ENCODE measurements at places on chromosomes 5 and 9.

DNA sequence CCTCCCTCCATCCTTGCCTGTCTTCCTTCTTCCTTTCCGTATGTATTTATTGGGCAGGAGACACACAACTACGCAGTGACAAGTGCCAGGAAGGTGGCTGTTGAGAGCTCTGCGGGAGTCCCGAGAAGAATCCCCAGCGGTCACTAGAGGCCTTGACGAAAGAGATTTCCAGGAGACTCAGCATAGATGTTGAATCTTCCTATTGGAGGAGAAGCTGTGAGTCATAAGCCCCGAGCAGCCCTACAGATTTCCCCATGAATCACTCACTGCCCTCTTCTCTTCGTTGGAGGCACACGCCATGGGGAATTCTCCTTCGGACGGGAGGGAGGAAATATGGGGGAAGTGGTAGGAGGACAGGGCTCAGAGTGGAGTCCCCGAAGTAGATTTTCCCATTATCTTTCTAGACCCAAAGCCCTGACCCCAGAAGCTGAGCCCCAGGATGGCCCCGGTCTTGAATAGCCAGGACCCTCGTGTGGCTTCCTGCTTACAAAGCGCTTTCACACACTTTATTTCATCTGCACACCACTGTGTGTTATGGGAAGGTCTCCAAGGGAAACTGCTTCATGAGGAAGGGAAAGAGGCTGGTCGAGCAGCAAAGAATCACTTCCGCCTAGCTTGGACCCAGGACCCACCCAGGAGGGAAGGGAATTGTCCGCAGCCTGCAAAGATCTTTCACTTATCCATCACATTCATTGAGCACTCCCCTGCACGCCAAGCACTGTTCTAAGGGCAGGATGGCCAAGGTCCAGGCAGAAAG, 12.7 kb downstream of the DUSP1 start:
- no peak for DNase-seq

GRCh38 chr5:156274453-156274852, 52.5 kb upstream of the SGCD start:
- no peak for DNase-seq

- DNase-seq = no peak
Measured at GRCh38 chr5:147140558-147140957, 94.3 kb upstream of the STK32A start.

DNA sequence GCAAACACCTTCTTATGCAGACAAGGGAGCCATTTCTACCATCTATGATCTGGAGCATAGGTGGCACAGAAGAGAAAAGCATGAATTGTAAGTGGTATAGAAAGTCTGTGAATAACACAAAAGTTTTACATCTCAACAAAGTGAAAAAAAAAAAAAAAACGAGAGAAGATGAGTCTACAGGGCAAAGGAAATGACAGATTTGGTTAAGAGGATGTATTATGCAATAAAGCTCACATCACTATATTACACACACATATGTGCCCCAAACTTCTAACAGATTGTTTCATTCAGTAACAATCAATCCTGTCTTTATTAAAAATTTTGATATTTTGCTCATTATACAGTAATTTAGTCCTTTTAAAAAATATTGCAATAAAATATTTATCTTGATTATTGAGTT, 49.8 kb downstream of the CERT1 start:
- no peak for DNase-seq

GRCh38 chr9:18976709-18977531, 56.1 kb downstream of the SAXO1 start:
- DNase-seq = no peak

GRCh38 chr5:89421035-89421434, 538.1 kb upstream of the MEF2C start:
- DNase-seq = no peak

DNA sequence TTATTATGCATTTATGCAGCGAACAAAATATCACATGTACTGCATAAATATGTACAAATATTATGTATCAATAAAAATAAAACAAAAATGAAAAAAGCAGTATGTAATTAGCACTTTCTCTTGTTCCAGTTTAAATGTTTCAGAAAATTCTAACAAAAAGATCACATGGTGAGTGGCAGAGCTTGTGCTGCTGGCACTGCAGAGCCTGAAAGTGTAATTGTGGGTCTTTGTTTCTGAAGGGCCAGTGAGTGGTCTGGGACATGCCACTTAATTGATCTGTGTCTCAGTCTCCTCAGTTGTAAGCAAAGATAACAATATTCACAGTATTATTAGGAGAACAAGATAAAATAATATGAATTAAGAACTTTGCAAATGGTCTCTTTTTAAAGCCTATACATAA, 39.5 kb upstream of the RAI14 start:
- no peak for DNase-seq

DNA sequence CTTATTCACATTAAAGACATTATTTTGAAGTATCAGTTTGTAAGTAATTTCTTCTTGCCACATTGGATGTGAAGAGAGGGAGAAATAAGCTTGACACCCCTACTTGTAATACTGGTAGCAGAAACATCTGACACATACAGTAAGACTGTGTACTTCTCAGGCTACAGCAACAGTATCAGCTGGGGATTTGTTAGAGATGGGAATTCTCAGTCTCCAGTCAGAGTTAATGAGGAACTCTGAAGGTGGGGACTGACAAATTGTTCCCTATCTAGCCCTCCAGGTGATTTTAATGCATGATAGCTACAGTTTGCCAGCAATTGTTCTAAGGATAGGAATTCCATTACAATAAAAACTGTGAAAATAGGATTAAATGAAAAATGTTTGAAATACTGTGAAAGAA, 524.8 kb downstream of the PRR16 start:
- DNase-seq = no peak

GRCh38 chr5:100788417-100788816, 114.7 kb downstream of the ST8SIA4 start:
- no peak for DNase-seq

- DNase-seq = no peak
Measured at GRCh38 chr5:51479840-51480239, 96.6 kb downstream of the ISL1 start.

DNA sequence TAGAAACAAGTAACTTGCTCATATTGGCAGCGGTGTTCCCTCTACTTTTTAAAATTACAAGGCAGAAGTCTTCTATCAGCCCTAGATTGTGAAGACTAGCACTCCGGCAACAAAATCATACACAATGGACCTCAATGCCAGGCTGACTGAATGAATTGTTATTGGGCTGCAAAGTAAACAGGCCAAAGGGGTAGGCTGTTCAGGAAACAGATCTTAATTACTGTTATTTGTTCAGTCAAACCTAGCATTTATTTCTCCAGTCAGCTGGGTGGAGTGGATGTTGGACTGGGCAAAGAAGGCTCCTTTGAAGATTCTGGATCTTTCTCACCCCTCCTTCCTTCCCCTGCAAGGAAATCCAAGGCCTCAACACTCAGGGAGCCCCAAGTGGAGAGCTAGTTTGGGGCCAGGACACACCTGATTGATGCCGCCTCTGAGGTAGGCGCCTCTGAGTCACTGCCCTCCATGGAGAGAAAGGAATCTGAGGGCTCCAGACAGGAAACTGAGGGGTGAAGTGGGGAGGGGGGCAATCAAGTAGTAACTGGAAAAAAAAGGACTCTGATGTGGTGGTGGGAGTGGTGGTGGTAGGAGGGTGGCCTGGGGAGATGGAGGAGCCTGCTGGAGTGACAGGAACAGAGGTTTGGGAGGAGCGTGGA, 35.5 kb downstream of the SERINC5 start:
- no peak for DNase-seq

DNA sequence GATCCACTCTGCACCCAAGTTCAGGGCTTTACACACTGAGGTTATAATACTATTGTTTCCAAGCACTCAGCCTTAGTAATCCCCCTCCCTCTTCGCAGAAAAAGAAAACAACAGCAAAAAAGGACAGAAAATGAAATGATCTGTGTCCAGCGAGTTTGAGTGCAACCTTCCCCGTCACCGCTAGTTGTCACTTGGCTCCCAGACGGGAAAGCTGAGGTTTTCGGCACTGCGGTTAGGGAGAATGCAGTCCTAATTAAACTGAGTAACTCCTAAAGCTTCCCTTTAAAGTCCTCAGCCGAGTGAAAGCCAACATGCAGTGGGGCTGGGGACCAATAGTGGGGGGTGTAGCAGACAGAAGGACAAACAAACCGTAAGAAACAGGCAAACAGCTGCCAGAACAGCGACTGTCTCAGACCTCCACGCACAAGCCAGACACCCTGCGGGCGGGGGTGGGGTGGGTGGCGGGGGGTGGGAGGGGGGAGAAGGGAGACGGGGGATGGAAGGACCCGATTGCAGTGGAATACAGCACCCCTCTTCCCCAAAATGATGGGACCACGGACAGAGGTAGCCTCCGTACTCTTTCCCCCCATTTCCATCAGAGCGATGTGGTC, 680 bp downstream of the GLRA1 start:
- peak; percentile 51 for DNase-seq

DNA sequence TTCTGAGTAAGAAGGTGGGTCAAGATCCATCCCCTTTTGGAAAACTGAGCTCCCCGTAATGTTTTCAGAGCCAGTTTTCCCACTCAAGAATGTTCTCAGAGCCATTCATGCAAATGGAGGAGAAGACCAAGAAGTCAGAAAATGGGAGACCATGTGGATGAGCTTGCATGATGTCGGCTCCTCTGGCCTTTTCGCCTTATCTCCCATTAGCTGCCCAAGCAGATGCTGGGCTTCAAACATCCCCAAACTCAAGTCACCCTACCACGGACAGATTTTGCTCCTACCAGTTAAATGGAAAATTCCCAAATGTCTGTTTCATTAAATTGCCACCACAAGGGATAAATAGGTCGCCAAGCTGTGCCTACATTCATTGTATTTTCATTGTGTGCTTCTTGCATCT, 161.4 kb downstream of the ICE1 start:
- no peak for DNase-seq

GRCh38 chr9:87497604-87498045, at the start of gene DAPK1:
DAPK1 (plus strand) TSS chr9:87497867; CDS start chr9:87499078, 1,211 bp downstream.
- DNase-seq = peak; percentile 33

GRCh38 chr9:27297050-27297449, at the start of gene EQTN:
EQTN (minus strand) TSS chr9:27297150; CDS start chr9:27297055, 95 bp downstream.
- DNase-seq = no peak

GRCh38 chr9:95102001-95102433, 215.5 kb downstream of the FANCC start:
- DNase-seq = peak; percentile 39

DNA sequence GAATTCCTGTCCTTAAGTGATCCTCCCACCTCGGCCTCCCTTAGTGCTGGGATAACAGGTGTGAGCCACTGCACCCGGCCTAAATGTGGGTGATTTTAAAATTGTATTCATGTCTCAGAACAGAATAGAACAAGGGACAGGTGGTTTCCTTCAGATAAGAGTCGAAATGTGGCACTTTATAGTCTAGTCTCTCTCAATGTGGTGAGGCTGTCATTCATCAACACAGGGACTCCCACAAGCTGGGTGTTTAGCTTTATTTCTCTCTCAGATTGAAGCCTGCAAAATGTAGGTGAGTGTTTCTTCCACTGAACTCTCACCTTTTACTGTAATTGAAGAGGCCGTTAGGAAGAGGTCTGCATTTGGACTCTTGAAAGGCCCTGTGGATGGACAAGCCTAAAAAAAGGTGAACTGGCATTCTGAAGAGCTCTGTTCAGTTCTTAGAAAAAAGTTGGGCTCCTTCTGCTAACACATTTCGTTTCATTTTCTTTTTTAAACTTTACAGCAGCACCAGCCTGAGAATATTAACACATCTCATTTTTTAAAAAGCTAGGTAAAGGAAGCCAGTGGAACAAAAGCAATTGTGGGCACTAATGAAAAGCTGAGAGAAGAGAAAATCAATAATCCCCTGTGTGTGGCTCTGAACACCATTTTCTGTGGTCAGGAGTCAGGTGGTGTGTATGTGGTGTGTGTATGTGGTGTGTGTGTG, 126.2 kb upstream of the SLC28A3 start:
- no peak for DNase-seq

DNA sequence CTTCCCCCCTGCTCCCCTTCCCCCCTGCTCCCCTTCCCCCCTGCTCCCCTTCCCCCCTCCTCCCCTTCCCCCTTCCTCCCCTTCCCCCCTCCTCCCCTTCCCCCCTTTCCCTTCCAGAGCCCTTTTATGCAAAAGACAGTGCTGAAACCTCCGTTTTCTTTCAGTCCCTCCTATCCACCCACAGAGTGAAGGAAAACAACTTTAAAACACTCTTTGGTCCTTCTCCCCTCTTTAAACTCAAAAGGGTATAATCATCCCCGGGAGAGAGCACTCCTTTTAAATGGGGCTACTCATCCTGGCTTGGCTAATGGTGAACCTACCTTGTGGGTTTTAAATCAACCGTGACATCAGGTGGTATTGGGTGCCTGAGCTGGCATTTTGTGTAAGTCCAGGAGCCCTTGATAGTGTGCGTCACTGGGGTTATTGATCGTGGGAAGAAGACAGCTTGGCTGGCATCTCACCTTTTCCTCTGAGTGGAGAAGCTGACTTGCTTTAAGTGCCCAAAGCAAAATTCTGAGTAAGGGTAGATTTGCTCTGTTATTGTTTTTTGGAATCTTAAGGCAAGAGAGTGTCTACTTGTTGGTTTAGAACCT, 2.7 kb downstream of the LARP1 start:
- no peak for DNase-seq

DNA sequence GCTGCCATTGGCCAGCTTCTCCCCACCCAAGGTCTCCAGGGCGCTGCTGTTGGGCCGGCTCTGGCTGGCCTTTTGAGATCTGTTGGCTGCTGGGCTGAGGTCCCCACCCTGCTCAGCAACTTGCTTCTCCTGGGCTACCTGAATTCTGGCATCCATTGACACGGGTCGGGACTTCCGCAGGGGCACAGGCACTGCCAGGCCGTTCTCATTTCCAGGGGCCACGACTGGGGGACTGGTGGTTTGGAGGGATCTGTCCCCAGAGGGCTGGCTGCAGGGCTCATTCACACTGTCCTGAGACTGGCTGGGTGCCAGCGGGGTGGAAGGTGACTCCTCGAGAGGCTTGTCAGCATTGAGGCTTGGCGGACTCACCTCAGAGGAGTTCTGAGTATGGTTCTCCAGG, 87.1 kb upstream of the FBXW11 start:
- DNase-seq = no peak
